ENCODE measurements at places on chromosomes 4 and X.

DNA sequence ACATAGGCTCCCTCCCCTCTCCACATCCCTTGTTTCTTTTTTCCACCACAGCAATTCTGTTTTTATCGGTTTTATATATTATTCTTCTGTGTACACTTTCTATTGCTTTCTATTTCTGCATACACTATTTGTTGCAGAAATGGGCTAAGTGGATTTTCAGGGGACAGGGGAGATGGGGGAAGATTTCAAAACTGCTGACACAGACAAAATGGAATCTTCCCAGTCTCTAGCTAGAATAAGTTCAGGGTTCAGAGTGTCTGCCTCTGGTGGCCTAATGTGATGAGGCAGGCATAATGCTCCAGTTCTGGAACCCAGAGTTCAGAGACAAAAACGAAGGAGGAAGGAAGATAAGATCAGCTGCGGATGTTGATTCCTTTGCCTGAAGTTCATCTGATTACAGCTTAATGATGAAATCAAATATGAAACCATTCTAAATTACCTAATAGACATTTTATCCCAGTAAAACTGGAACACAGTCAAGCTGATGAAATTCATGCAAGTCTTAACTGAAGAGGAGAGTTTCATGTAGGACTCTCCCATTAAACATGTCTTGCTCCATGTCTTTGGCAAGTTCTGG lies 447.1 kb downstream of the AFF2 start:
- no peak for DNase-seq

DNA sequence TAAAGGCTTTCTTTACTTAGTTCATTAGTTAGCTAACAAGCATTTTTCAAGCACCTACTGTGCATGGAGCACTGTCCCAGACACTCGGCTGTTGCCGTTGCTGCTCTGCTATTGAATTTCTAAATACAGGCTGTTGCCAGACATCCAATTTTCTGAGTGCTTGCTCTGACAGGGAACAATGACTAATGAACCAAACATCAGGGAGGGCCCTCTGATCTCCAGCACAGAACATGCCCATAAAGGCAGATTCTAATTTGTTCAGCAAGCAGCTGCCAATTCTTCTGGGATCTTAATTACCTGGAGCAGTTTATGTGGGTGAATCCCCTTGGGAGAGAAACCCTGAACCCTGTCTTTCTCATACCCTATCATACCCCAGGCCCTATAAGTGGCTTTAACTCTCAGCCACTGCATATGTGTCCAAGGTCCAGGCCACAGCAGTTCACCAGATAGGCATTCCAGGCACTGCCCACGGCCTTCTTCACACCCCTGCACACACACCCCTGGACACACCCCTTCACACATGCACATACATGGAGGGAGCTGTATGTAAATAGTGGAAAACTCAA lies 27.9 kb downstream of the TSC22D3 start:
- DNase-seq, result peak; percentile 62

DNA sequence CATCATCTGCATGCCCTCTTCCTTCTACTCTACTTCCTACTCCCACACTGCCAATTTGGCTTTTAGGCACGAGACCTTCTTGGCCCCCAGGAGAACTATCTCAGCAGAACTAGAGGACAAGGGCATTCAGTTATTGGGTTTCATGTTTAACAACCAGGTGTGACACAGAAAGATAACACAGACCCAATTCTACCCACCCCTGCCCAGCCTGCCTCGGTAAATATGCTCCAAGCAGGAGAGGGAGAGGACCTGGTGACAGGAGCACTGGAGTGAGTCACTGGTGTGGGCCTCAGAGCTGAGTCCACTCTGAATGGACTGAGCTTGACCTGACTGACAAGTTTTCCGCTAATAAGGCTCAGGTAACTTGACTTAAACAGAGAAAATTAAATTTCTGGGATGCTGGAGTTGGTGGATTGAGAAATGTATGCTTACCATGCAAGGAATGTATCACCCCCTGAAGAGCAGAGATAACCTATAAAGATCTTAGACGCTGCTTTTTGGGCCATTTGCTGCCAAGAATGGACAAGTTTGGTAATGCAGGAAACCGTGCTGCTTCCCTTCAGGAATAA lies 52.5 kb downstream of the CASP3 start:
- no peak for DNase-seq

DNA sequence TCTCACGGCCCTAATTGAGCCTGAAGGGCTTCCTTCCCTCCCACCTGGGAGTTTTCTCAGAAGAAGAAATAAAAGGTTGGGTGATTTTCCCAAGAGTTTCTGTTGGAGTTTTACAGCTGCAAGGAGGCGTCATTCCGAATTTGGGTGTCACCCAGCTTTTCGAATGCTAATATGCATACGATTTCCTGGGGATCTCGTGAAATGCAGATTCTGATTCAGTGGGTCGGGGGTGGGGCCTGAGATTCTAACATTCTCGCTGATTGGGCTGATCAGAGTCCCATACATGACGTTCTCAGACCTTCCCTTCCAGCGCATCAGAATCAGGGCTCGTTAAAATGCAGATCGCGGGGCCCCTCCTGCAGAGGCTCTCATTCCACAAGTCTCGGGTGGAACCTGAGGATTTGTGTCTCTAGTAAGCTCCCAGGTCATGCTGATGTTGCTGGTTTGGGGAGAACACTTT lies 125.8 kb upstream of the STX18 start:
- DNase-seq, result peak; percentile 53

DNA sequence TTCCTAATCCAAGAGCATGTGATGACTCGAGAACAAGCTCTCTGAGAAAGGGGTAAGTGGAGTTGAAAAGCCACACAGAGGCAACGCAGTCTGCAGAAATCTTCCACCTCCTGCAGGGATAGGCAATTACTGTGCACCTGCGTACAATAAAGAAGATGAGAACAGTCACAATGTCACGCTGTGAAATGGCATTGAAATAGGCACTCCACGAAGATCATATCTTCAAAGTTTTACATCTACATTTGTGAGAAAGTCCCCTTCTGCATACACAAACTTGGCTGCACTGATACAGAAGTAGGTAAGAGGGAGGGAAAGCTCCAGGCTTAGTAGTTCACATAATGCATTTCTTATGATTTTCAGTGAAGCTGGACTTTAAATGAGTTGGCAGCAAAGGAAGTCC lies 27.1 kb downstream of the DDX60L start:
- DNase-seq, result no peak

DNA sequence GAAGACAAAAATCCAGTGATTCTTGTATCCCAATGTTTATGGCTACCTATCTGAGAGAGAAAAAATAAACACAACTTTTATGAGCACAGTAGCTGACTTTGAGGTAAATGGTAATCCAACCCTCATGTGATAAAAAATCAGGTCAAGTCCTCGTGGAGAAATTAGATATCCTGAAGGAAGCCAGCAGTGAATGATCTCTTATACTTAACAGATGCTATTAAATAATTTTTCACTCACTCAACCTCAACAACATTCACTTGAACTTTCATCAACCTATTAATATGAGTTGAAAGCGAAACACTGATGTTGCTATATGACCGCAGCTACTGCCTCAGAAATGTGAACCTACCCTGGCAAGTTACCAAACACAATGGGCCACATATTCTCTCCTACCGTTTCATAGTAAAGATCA lies 105.4 kb downstream of the GPC3 start:
- no peak for DNase-seq

- DNase-seq, result no peak
Observed at GRCh38 chrX:66098162-66098561, 58.3 kb upstream of the VSIG4 start.

GRCh38 chrX:104659005-104659744 lies 93.2 kb downstream of the IL1RAPL2 start:
- DNase-seq, result no peak

GRCh38 chr4:159639671-159640323 lies 536.9 kb downstream of the RAPGEF2 start:
- no peak for DNase-seq

- DNase-seq, result peak; percentile 28
Observed at GRCh38 chr4:153259661-153260060, 55.4 kb downstream of the TRIM2 start.

GRCh38 chrX:151899622-151900021 lies 13.1 kb upstream of the MAGEA4 start:
- peak; percentile 9 for DNase-seq

DNA sequence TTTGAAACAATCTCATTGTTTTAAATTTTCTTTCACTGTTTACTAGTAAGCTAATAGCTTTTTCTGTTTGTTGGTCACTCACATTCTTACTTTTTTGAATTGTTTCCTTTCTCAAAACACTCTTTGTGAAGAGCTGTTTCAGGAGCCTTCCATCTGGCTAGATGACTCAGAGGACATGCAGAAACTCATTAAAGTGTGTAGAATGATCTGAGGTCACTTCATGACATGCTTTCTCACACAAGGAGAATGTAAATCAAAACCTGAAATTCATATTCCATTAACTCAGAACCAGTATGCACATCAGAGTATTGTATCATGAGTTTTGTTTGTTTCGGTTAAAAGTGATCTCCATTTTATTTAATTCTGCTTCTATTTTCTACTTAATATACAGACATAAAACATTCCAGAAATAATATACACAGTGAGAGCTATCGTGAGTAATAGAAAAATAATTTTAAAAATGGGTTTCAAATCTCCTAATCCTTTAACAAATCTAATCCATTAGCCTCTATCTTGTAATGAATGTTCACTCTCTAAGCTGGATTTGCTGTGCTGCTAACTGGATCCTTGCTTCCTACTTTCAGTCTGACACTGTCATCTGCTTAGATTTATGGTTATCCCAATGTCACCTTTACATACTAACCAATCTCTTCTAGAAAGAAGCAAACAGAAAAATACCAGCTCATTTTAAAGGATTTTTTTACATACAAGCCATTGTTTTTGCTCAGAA lies 449.6 kb downstream of the FSTL5 start:
- DNase-seq, result peak; percentile 40

DNA sequence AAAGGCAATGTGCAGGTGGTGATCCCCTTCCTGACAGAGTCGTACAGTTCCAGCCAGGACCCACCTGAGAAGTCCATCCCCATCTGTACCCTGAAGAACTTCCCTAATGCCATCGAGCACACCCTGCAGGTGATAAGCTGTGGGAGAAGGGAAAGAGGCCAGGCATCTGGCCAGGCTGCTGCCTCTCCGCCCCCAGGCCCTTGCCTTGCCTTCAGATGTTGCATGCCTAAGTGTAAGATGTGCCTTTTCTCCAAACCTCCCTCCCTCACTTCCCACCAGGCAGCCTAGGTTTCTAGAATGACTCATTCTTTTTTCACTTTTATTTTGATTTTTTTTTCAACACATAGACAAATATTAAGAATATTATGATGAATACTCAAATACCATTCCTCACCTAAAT lies 12.2 kb upstream of the CDK16 start:
- no peak for DNase-seq

GRCh38 chr4:189660722-189661360 lies 279.8 kb upstream of the FRG1 start:
- DNase-seq, result no peak

DNA sequence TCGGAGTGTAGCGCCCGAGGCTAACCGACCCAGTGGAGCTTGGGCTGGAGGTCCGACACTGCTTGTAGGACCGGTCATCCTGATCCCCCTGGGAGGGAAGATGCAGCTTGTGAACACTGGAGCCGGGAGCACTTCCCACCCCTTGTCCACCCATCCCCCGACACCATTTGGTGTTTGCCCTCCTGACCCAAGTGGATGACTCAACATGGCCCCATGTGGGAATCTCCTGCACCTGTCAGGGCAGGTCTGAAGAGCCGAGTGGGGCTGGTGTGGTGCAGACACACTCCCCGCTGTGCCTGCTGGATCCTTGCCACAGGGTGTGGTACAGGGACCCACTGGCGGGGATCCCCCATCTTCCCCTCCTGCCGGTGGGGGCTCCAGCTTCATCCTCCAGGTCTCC lies 90.0 kb upstream of the AFAP1 start:
- no peak for DNase-seq

- no peak for DNase-seq
Observed at GRCh38 chrX:11464380-11464779, 171.2 kb downstream of the AMELX start.

DNA sequence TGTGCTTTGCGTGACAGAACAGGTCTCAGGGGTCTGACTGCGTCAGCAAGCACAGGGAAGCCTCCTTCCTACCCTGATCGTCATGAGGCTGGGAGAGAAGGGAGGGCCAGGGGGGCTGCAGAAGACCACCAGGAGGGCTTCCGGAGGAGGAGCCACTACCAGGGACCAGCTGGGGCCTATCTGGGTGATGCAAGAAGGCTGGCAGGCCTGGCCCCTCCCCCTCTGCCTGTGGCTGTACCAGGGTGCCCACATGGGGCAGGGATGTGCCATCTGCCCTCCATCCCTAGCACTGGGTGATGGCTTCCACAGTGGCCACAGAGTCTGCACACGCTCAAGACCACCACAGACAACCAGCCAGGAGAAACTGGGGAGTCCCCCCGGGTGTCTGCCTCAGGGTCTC lies 116.4 kb upstream of the NKX1-1 start:
- DNase-seq, result no peak

DNA sequence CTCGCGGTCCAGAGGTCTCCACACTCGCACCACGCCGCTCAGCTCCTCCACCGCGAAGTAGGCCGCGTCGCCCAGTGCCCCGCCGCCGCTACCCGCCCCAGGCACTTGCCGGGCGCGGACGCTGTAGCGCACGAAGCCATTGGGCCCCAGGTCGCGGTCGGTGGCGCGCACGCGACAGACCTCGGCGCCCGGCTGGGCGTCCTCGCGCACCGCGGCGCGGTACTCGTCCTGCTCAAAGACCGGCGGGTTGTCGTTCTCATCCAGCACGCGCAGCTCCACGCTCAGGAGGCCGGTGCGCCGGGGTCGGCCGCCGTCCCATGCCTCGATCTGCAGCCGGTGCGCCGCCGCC lies 1.4 kb downstream of the DCHS2 start:
- DNase-seq, result no peak

DNA sequence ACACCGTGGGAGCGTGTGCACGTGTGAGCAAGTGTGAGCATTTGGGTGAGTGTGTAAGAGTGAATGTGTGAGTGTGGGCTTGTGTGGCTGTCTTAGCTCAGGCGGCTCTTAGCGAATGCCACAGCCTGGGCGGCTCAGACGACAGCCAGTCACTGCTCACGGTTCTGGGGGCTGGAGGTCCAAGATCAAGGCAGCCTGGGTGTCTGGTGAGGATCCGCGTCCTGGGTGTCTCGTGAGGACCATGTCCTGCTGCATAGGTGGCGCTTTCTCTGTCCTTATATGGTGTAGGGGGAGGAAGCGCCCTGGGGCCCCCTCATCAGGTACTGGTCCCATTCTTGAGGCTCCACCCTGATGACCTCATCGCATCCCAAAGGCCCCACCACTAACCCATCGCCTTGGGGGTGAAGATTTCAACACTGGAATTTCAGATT lies 4.5 kb downstream of the DOK7 start:
- no peak for DNase-seq

DNA sequence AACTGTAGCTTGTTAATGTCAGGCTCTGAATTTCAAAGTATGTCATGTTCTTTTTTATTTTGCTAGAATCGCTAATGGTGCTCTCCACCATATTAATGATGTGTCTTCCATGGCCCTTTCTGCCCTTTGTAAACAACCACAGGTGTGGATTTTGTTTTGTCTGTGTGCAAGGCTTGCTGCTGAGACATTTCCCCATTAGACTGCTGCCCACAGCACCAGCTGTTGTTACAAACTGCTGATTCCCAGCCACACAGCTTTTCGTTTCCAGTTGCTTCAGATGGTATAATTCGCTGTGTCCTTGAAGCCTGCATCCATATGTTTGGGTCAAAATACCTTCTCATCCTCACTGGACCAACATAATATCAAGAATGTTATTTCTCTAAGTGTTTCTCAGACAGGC lies 32.8 kb downstream of the KCNIP4 start:
- DNase-seq, result no peak

GRCh38 chr4:109303140-109303496 lies 660 bp upstream of the COL25A1 start:
- DNase-seq, result no peak

Data from fibroblast of gingiva (primary cell).